ENCODE measurements at places on chromosomes 12 and 14.

DNA sequence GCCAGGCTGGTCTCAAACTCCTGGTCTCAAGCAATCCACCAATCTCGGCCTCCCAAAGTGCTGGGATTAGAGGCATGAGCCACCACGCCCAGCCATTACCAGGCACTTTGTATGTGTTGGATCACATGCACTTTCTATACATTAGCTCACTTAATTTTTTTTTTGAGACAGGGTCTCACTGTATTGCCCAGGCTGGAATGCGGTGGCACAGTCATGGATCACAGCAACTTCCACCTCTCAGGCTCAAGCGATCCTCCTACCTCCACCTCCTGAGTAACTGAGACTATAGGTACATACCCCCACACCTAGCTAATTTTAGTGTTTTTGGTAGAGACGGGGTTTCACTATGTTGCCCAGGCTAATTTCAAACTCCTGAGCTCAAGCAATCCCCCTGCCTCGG, 203.0 kb upstream of the MYL2 start:
- no peak for DNase-seq

DNA sequence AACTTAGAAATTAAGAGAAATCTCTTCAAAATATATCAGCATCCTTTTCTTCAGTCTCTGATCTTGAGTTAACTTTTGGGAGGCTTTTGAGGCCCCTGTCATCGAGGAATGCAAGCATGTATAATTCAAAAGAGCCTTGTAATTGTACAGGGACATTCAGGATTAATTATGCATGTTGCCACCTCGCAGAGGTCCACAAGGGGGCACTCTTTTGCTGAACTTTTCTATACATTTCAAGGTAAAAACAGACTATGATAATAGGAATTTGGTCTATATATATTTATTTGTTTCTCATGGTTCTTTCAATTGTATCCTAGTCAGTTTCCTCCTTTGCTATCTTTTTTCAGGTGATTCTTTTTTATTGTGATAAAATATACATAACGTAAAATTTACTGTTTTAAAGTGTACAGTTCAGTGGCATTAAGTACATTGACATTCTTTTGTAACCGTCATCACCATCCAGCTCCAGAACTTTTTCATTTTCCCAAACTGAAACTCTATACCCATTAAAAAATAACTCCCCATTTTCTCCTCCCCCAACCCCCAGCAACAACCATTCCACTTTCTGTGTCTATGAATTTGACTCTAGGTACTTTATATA, 47.0 kb upstream of the SLC2A13 start:
- peak; percentile 3 for DNase-seq

DNA sequence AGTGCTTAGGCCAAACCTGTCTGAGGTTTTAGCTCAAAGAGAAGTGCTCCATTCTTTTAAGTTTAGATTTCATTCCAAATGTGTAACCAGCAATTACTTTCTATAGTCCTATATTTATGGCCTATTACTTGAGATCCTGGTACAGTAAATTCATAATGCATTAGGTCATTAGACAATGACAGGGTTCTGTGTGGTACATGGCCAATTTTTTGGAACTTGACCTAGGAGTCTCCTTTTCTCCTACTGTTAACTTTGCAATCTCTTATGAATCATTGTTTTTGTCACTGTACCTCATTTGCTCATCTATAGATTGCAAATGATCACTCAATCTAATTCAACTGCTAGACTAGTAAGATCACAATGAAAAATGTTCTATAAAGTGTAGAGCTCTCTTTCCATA, 136.7 kb downstream of the PDE3A start:
- DNase-seq, result no peak

DNA sequence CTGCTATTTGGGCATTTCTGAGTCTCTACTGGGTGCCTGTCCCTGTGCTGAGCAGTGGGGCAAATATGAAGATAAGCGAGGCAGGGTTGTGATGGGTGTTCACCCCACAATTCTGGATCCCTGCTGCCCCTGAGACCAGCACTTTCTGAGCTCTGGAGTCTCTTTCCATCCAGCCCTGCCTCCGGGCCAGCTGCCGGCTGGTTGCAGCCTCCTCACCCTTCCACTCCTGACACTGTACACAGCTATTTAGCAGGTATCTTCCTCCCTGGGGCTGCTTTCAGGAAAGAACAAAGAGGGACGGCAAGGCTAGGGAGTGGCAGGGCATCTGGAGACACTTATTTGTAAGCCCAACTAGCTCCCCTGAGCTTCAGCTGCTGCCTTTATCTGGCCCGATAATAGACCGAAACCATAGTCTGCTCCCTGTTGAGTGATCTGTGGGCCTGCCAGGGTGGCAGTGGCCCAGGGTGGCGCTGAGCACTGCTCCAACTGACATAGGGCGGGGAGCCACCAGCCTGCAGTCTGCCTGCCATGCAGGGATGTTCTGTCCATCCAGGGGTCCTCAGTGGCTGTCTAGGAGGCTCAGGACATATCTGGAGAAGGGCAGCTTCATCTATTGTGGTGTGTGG, 7.6 kb upstream of the KRT80 start:
- peak; percentile 62 for DNase-seq

- no peak for DNase-seq
Measured at GRCh38 chr14:103763730-103764488, 48.3 kb downstream of the ZFYVE21 start.

- no peak for DNase-seq
Measured at GRCh38 chr14:68702135-68702534, 90.7 kb downstream of the ZFP36L1 start.

- DNase-seq, result no peak
Measured at GRCh38 chr12:29230800-29231560, 81.9 kb downstream of the FAR2 start.

DNA sequence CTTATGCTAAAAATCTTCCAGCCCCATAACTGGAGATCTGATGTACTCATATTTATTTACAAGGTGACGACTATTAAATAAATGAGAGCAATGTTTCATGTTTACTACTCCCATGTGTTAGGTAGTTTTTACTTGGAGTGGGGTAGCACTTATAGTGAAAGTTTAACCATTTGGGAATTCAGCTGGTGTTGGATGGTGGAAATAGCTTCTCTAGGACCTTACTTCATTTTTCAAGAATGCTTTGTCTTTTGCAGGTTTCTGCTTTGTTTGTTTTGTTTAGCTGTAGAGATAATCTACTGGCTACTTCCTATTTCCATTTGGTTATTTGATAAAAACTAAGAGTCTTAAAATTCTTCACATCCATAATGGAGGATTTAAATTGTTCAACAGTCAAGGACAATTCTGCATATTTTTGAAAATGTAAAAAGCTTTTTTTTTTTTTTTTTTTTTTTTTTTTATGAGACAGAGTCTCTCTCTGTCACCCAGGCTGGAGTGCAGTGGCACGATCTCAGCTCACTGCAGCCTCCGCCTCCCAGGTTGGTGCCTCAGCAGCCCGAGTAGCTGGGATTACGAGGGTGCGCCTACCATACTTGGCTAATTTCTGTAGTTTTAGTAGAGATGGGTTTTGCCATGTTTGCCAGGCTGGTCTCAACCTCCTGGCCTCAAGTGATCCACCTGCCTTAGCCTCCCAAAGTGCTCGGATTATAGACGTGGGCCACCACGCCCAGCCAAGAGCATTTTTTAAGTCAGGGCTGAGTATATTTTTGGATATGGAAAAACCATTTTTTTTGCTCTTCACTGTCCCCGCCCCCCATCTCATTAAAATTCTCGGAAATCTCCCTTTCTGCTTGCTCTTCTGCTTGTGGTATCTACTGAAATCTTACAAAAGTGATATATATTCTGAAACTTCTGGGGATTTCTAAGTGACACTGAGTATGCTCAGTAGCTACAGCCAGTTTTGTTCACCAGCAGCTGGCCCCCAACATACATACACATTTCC, 1.4 kb upstream of the ABCD2 start:
- no peak for DNase-seq

DNA sequence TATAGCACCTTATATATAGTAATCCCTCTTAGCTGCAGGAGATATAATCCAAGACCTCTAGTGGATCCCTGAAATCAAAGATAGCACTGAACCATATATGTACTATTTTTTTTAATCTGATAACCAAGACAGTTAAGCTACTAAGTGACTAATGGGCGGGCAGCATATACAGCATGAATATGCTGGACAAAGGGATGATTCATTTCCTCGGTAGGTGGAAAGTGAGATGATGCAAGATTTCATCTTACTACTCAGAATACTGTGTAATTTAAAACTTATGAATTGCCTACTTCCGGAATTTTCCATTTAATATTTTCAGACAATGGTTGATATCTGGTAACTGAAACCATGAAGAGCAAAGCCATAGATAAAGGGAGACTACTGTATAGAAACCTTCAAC, 36.2 kb downstream of the PRMT8 start:
- no peak for DNase-seq

- DNase-seq, result no peak
Measured at GRCh38 chr12:76920172-76921099, 41.6 kb upstream of the CSRP2 start.

DNA sequence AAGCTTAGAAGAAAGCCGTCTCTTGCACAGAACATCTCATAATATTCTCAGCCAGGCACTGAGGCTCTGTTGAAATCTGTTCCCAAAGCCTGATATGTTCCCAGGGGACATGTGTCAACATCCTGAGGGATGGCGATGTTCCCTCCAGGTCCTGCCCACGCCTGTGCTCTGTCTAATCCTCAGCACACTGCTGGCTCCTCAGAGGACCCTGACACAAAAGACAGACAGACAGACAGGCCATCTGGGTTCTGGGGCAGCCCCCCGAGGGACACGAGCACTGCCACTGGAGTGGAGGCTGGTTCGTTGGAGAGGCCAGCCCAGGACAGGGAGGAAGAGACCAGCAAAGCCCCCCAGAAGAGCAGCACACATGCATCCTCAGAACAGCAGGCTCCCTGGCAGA, 27.8 kb downstream of the CHGA start:
- no peak for DNase-seq

DNA sequence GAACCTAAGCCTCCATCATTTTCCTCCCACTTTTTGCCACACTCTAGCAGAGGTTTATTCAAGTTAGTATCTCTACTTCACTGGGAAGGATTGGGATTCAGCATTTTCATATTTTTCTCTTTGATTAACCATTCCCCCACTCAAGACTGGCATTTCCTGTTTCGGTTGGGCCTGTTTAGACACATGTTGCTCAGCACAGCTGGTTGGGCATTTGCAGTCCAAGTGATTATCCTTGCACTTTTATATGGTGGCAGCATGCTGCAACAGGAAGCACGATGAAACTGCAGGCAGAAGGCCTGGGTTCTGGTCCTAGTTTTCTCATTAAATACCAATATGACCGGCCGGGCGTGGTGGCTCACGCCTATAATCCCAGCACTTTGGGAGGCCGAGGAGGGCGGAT, 182.9 kb upstream of the GRIN2B start:
- no peak for DNase-seq

DNA sequence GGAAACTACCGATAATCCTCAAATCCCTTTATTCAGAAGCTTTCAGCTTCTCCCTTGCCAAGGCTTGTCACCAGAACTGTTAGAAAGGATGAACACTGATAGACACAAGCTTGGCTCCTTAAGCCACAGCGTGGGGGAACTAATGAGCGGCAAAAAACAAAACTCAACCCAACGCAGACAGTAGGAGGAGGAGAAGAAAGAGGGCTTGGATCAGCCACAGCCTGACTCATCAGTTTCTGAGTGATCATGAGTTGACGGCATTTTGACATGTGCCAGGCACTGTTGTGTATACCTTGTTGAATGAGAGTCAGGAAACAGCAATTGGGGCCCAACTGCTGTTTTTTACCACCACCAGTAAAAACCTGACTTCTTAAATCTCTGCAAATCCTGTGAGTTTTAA, 23.7 kb downstream of the PLXNC1 start:
- DNase-seq, result no peak

- DNase-seq, result no peak
Measured at GRCh38 chr14:19920021-19920657, at the start of gene OR4K5. Gene OR4K5 (plus strand): TSS chr14:19920607. CDS start chr14:19920607, 0 bp downstream.

DNA sequence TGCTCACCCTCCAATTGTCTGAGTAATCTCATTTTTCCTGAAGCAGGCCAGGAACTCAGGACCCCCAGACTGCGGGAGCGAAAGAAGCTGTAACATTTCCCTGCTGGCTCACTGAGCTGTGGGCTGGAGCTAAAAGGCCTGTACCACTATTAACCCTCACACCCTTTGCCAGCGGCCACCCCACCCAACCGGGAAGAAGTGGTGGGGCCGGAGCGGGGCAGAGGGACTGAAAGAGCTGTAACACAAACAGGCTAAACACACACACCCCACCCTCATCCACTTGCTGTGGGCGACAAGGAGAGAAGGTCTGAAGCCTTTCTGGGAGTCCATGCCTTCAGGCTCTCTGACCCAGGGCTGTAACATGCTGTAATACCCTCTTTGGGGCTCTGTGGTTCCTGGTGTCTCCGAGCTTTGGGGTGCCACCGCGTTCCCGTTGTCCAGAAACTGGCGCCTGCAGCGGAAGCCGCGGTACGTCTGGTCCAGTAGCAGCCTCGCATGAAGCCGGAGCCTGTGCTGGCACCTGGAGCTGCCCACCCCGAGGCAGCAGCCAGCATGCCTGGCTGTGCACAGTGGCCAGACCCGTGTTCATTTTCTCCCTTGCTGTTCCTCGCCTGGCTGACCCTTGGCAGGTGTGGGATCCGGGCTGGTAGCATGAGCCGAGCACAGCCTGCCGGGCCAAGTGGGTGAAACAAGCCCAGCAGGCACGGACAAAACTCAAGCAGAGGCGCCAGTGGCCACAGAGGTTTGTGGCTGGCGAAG, 345.5 kb upstream of the MGAT4C start:
- no peak for DNase-seq

DNA sequence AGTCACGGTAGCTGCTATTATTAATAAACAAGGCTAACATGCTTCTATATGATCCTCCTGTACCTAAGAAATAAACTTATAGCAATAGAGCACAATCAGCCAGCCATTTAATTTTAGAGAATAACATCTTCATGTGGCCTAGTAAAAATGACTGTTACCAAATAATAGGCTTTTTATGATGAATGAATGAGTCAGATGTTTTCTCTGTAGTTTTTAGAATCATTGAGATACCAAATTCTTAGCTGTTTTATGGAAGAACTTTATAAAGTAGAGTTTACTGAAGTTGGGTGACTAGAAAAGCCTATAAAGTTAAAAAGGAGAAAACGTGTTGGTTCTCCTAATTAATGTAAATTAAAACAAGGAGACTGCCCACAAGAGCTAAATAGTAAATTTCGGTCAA, 40.7 kb downstream of the WNK1 start:
- no peak for DNase-seq

GRCh38 chr12:132208153-132208823, 64.0 kb downstream of the NOC4L start:
- no peak for DNase-seq

GRCh38 chr12:31221551-31221945, 104.4 kb downstream of the SINHCAF start:
- no peak for DNase-seq

DNA sequence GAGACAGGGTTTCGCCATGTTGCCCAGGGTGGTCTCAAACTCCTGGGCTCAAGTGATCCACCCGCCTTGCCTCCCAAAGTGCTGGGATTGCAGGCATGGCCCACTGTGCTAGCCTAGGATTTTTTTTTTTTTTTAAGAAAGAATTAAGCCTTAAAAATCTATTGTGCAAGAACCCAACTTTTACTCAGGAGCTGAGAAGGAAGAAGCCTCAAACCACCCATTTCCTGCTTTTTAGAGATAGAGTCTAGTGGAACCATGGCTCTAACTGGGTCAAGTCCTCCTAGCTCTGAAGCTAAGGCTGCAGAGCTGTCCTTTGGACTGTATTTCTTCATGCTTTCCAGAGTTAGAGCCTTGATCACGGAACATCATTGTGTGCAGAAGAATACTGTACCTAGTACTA, 1.3 kb upstream of the TSFM start:
- no peak for DNase-seq

GRCh38 chr12:14803011-14803829, at the start of the genes C12orf60 and WBP11:
Gene C12orf60 (plus strand): TSS chr12:14803670. CDS start chr12:14822936, 19,266 bp downstream.
Gene WBP11 (minus strand): TSS chr12:14803478. CDS start chr12:14801383, 2,095 bp downstream.
- peak; percentile 99 for DNase-seq
